ENCODE measurements at places on chromosomes 6 and 20. TPM values are rescaled to one million over a fixed set of nuclear protein-coding genes. Genes with fewer than 3 reads are reported as not detected.

DNA sequence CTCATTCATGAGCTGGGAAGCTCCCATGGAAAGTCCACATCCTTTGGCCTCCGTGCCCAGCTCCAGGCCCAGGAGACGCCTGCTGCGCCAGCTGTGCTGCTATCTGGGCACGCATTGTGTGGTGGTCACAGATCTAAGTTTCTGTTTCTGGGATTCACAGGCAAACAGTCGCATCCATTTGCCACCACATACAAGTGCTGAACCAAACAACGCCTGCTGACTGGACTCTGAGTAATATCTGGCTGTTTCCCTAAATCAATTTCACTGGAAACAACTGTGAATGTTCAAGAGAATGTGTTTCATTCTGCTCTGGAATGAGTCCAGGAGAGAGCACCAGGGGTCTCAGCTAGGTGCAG lies 45.5 kb downstream of the IRF4 start:
- no peaks in the 10 kb centered on the region for H3K27me3 ChIP-seq
- no peaks in the 10 kb centered on the region for H3K36me3 ChIP-seq
- H3K4me3 ChIP-seq: no peak overlapping the region

DNA sequence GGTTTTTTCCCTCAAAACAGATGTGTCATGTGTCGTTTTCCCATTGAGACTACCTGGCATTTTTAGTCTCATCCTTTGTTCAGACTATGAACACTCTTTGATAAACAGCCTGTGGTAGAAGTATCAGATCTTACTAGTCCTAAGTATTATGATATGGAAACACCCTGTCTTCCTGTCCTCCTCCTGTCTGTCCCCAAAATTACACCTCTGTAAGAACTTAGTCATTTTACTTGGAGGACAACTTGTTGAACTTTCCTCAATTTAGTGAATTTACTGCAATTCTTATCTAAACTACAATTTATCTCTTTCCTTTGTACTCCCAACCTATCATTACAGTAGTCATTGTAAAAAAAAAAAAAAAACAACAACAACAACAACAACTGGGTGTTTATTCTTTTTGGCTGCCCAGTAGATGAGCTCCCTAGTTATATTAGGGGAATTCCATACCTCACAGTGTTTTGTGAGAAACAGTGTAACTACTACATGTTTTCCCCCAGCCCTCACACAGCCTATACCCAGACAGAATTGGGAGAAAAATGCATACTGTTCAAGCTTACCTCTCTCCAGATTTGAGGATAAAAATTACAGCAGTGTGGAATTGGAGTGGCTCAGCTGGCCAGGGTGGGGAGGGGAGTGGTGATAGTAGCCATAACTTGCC lies 18.5 kb upstream of the ERVFRD-1 start:
- H3K27me3 ChIP-seq: no peaks in the 10 kb centered on the region
- H3K4me1 ChIP-seq: no peaks in the 10 kb centered on the region
- H3K27ac ChIP-seq: no peak overlapping the region
- DNase-seq: no peak
- H3K36me3 ChIP-seq: no peaks in the 10 kb centered on the region

DNA sequence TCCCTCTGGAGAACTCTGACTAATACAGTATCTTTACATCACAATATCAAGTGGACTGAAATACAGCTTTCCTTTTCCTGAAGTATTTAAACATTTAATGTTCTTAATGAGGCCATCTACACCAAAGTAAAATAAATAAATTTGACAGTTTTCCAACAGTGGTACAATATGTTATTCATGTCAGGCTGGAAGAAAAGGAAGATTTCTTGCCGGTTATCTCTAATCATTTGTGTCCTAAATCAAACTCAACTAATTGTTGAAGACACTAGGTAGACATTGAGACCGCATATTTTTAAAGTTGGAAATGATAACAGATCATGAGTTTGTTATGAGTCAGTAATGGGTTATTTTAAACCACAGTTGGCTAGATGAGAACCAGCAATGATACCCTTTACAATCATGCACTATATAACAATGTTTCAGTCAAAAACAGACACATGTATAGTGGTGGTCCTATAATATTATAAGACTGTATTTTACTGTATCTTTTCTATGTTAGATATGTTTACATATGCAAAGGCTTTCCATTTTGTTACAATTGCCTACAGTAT lies 241.6 kb downstream of the LMBRD1 start:
- no peaks in the 10 kb centered on the region for H3K27me3 ChIP-seq
- no peak overlapping the region for H3K27ac ChIP-seq
- DNase-seq: no peak
- no peaks in the 10 kb centered on the region for H3K4me1 ChIP-seq
- no peaks in the 10 kb centered on the region for H3K36me3 ChIP-seq

GRCh38 chr6:111721753-111722154 lies 116.1 kb upstream of the TRAF3IP2 start:
- no peak overlapping the region for H3K4me3 ChIP-seq
- H3K36me3 ChIP-seq: no peaks in the 10 kb centered on the region
- no peaks in the 10 kb centered on the region for H3K27me3 ChIP-seq
- no peak overlapping the region for H3K27ac ChIP-seq
- peak; percentile 26 for DNase-seq

- H3K36me3 ChIP-seq: no peaks in the 10 kb centered on the region
- H3K4me1 ChIP-seq: peaks cover 33% of the 10 kb centered on the region
Measured at GRCh38 chr6:15793288-15793687, 130.5 kb upstream of the DTNBP1 start.

- peaks cover 38% of the 10 kb centered on the region for H3K4me1 ChIP-seq
- H3K36me3 ChIP-seq: no peaks in the 10 kb centered on the region
- no peaks in the 10 kb centered on the region for H3K27me3 ChIP-seq
- H3K27ac ChIP-seq: peak overlapping the region; percentile 82
- H3K4me3 ChIP-seq: no peak overlapping the region
- DNase-seq: no peak
Measured at GRCh38 chr20:57317789-57318371, 11.7 kb upstream of the SPO11 start.

DNA sequence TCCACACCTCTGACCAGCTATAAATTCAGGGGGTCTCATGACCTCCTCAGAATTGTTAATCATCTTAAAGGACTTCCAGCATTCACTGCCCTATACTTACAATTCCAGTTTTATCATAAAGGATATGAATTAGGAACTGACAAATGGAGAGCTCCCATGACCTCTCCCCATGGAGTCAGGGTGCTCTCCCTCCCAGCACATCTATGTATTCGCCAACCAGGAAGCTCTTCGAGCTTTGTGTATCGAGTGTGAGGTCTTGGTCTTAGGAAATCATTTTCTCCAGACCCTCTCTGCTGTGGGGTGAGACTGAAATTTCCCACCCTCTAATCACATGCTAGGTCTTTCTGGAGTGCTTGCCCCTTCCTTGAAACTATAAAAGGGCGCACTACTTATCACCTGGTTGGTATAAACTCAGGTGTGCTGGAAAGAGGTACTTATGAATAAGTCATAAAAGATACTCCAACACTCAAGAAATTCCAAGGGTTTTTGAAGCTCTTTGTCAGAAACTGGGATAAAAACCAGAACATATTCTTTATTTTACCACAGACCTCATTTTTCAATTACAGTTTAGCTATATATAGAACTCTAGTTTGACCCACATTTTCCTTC lies 238.4 kb upstream of the OPRM1 start:
- no peaks in the 10 kb centered on the region for H3K36me3 ChIP-seq
- no peaks in the 10 kb centered on the region for H3K4me1 ChIP-seq

GRCh38 chr6:142374091-142374770 lies 72.4 kb downstream of the ADGRG6 start:
- H3K4me3 ChIP-seq: no peak overlapping the region
- no peaks in the 10 kb centered on the region for H3K27me3 ChIP-seq
- no peaks in the 10 kb centered on the region for H3K36me3 ChIP-seq
- H3K4me1 ChIP-seq: peaks cover 70% of the 10 kb centered on the region
- peak overlapping the region; percentile 35 for H3K27ac ChIP-seq
- no peak for DNase-seq

- no peak overlapping the region for H3K27ac ChIP-seq
- H3K36me3 ChIP-seq: no peaks in the 10 kb centered on the region
- no peaks in the 10 kb centered on the region for H3K27me3 ChIP-seq
- H3K4me3 ChIP-seq: no peak overlapping the region
- no peaks in the 10 kb centered on the region for H3K4me1 ChIP-seq
Measured at GRCh38 chr6:145003145-145003544, 718.0 kb downstream of the UTRN start.

DNA sequence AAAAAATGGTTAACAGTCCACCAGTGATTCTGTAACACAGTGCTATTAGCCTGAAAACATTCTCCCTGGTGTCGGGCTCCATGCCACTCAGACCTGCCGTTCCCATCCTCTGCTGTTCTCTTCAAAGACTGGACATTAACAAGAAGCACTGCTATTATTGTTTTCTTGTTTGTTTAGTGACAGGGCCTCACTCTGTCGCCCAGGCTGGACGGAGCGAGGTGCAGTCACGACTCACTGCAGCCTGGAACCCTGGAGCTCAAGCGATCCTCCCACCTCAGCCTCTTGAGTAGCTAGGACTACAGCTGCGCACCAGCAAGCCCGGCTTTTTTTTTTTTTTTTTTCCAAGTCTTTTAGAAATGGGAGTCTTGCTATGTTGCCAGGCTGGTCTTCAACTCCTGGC lies 9.6 kb downstream of the RMND1 start:
- H3K4me3 ChIP-seq: no peak overlapping the region
- DNase-seq: no peak
- H3K27ac ChIP-seq: no peak overlapping the region
- H3K36me3 ChIP-seq: peaks cover 1% of the 10 kb centered on the region

DNA sequence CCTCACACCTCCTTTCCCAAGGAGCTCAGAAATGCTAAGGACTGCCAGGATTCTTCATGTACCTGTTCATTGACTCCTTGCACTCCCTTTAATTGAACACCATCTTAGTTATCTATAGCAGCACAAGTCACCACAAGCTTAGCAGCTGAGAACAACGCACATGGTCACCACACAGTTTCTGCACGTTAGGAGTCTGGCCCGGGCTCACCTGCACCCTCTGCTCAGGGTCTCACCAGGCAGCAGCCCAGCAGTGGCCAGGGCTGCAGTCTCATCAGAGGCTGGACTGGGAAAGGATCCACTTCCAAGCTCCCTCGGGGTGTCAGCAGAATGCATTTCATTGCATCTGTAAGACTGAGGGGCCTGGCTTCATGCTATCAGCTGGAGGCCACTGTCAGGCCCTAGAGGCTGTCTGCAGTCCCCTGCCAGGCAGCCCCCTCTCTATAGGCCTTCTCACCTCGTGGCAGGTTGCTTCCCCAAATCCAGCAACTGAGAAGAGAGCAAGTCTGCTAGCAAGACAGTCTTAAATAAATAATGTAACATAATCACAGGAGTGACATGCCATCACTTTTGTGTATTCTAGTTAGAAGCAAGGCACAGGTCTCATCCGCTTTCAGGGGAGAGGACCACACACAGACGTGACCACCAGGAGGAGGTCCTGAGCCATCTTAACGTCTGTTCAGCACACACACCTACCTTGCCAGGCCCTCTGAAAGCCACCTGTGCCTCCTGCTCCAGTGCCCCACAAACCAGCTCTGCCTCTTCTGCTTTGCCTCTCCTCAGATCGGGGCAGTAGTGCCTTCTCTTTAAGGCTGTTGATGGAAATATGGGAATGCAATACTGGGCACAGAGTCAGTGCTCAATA lies 165.2 kb upstream of the CST7 start:
- H3K27ac ChIP-seq: no peak overlapping the region
- no peak overlapping the region for H3K4me3 ChIP-seq
- DNase-seq: no peak

- no peaks in the 10 kb centered on the region for H3K27me3 ChIP-seq
- H3K4me1 ChIP-seq: no peaks in the 10 kb centered on the region
- no peak for DNase-seq
- no peak overlapping the region for H3K4me3 ChIP-seq
- H3K36me3 ChIP-seq: peaks cover 10% of the 10 kb centered on the region
Measured at GRCh38 chr20:62888910-62889309, 27.3 kb upstream of the TCFL5 start.

- H3K4me3 ChIP-seq: no peak overlapping the region
- no peaks in the 10 kb centered on the region for H3K27me3 ChIP-seq
- no peaks in the 10 kb centered on the region for H3K36me3 ChIP-seq
- H3K27ac ChIP-seq: no peak overlapping the region
- H3K4me1 ChIP-seq: no peaks in the 10 kb centered on the region
- no peak for DNase-seq
Measured at GRCh38 chr6:38750968-38751615, 36.0 kb downstream of the DNAH8 start.

DNA sequence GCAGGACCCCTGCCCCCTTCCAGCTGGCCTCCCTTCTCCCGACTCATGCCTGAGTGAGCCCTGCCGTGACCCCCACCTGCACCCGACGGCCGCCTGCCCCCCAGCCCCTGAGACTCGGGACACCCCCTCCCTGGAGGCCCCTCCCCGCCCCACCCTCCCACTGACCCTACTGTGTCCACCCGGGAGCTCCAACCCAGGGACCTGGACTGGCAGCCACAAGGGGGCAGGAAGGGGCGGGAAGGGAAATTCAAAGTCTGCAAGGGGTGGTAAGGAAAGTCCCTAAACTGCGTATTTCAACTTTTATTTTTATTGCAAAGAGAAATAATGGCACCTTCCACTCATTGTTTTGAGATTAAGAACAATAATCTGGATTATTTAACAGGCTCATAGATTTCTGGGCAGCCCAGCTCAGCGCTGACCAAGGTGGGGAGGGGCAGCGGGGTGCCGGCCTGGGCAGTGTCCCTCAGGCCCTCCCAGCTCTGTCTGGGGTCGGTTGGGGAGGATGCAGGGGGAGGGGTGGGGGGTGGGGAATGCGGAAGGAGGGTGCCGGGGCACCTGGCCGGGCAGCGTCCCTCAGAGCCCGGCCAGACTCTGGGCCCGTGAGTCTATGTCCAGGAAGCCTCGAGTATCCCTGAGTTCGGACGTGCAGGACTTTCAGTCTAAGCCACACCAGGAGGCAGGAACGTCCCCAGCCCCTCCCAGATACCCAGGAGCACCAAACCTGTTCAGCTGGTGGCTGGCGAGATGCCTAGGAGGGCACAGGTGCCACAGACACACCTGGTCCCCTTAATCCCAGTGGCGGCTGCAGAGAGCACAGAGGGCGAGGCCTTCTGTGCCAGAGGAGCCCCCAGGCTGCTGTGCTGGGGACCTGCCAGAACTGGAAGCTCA lies 1.3 kb upstream of the PTK6 start:
- H3K4me3 ChIP-seq: peak overlapping the region; percentile 50
- DNase-seq: no peak
- H3K27ac ChIP-seq: peak overlapping the region; percentile 36
- no peaks in the 10 kb centered on the region for H3K36me3 ChIP-seq

GRCh38 chr20:44800391-44801046 lies 9.8 kb downstream of the RIMS4 start:
- no peaks in the 10 kb centered on the region for H3K36me3 ChIP-seq
- H3K27me3 ChIP-seq: no peaks in the 10 kb centered on the region
- no peak overlapping the region for H3K27ac ChIP-seq
- H3K4me3 ChIP-seq: no peak overlapping the region

- H3K36me3 ChIP-seq: no peaks in the 10 kb centered on the region
- no peak for DNase-seq
- H3K4me1 ChIP-seq: peaks cover 4% of the 10 kb centered on the region
- no peaks in the 10 kb centered on the region for H3K27me3 ChIP-seq
- H3K4me3 ChIP-seq: no peak overlapping the region
Measured at GRCh38 chr6:16092990-16093389, 35.9 kb upstream of the MYLIP start.

TCF21 gene
- total RNA-seq: not detected

TCEA2 gene
- 39.9 TPM for total RNA-seq

CALHM6 gene
- not detected for total RNA-seq

MRPL18 gene
- total RNA-seq: 81.0 TPM

DNAH8 gene
- not detected for total RNA-seq

DSN1 gene
- 59.2 TPM for total RNA-seq

MEI4 gene
- not detected for total RNA-seq

WFDC10A gene
- not detected for total RNA-seq

DDX43 gene
- not detected for total RNA-seq

SPATA25 gene
- total RNA-seq: 7.3 TPM

TRIM26 gene
- 49.0 TPM for total RNA-seq

TMEM30A gene
- total RNA-seq: 55.8 TPM

GMEB2 gene
- total RNA-seq: 21.5 TPM

IL17A gene
- not detected for total RNA-seq

VIP gene
- total RNA-seq: not detected

JAG1 gene
- total RNA-seq: 69.1 TPM

OR2J3 gene
- not detected for total RNA-seq

HLA-DQA1 gene
- total RNA-seq: not detected

TFAP2D gene
- not detected for total RNA-seq
